CD8-positive, alpha-beta memory T cell (primary cell): ENCODE measurements at places on chromosomes 5 and 9.

- H3K27ac ChIP-seq = no peak overlapping the region
- H3K27me3 ChIP-seq = no peaks in the 10 kb centered on the region
- no peak for DNase-seq
- H3K4me3 ChIP-seq = no peak overlapping the region
Observed at GRCh38 chr5:161278739-161279660, 267.5 kb downstream of the GABRB2 start.

DNA sequence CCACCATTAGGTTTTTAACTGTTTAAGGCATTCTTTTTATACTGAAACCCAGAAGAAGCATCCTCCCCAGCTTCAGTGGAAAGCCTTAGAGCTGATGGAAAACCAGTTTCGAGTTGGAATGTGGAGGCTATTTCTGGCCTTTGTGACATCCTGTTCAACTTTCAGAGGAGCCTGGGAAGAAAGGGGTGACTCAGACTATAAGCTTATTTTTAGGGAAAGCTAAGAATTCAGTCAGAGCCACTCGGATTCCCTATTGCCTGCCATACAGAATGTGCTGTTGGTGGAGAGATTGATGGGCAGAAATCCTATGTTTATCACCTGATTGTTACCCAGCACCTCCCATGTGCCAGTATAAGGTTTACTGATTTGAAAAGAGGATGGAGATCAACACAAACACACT lies 19.8 kb downstream of the PALM2AKAP2 start:
- no peak overlapping the region for H3K4me3 ChIP-seq
- no peaks in the 10 kb centered on the region for H3K4me1 ChIP-seq
- no peak overlapping the region for H3K27ac ChIP-seq
- no peak for DNase-seq
- peaks cover 3% of the 10 kb centered on the region for H3K27me3 ChIP-seq

GRCh38 chr9:24073666-24074065 lies 247.6 kb upstream of the ELAVL2 start:
- no peaks in the 10 kb centered on the region for H3K36me3 ChIP-seq
- H3K27ac ChIP-seq = no peak overlapping the region
- no peak for DNase-seq

GRCh38 chr5:160486573-160486972 lies 64.9 kb downstream of the PTTG1 start:
- peaks cover 18% of the 10 kb centered on the region for H3K4me1 ChIP-seq
- H3K36me3 ChIP-seq = no peaks in the 10 kb centered on the region
- no peaks in the 10 kb centered on the region for H3K27me3 ChIP-seq
- H3K27ac ChIP-seq = peak overlapping the region; percentile 30
- H3K4me3 ChIP-seq = no peak overlapping the region
- no peak for DNase-seq

DNA sequence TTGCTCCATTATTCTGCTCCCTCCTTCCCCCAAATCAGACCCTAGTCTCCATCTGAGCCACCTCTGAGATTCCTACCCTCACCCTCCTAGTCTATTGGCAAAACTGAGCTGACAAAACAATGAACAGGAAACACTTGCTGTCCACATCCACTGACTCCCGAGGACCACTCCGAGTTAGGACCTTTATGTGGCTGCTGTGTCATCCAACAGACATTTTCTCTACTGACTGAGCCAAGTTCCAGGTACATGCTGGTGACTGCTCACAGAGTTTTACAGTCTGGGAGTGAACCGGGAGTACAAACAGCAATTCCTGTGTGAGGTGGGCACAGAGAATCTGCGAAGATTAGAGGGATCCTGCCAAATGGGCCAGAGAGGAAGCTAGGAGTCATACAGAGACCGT lies 39.2 kb downstream of the CFAP90 start:
- H3K27me3 ChIP-seq = peaks cover 4% of the 10 kb centered on the region
- no peak overlapping the region for H3K4me3 ChIP-seq
- H3K4me1 ChIP-seq = no peaks in the 10 kb centered on the region
- no peaks in the 10 kb centered on the region for H3K36me3 ChIP-seq
- DNase-seq = no peak

GRCh38 chr9:121484651-121485446 lies 14.8 kb downstream of the GGTA1 start:
- no peak overlapping the region for H3K27ac ChIP-seq
- H3K36me3 ChIP-seq = no peaks in the 10 kb centered on the region
- H3K27me3 ChIP-seq = peaks cover 5% of the 10 kb centered on the region
- no peak for DNase-seq
- H3K4me1 ChIP-seq = no peaks in the 10 kb centered on the region

GRCh38 chr9:70954126-70954525 lies 167.3 kb downstream of the TRPM3 start:
- H3K27ac ChIP-seq = no peak overlapping the region
- DNase-seq = no peak
- no peaks in the 10 kb centered on the region for H3K27me3 ChIP-seq
- H3K36me3 ChIP-seq = no peaks in the 10 kb centered on the region
- no peak overlapping the region for H3K4me3 ChIP-seq

DNA sequence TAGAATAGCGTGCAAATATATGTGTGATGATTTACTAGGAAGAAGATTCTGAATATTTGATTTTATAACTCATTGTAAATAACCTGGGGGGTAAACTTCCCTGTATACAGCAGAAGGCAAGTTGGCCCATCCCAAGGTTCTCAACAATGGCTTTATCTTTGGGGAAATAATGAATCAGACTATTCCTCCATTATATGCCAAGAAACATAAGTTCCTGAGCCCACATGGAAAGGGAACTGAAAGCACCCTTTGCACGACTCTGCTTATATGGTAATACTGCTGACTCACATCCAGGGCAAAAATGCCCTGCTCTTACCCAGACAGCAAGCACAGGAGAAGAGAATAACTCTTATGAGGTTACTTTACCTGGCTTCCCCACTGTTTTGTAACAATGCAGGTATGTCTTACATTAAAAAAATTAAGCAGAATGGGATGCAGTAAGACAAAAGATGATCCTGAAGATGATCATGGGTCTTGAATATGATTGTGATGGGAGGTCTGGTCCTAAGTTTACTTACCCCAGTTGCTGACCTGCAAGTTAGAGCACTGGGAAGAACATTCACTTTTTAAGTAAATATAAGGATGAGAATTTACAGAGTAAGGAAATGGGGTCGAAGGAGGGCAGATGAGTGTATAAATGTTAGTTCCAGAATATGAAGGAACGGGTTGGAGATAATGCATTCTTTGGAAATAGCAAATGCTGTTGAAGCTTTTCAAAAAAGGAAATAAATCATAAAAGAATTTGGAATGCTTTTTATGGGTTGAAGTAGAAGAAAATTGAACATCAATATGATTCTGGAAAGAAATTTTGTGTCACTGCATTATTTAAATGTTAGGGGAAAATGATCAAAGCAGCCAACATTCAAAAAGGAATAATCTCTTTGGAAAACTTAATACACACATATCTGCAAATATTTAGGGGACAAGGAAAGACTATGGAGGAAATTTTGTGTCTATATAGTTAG lies 428.4 kb upstream of the MPDZ start:
- H3K27me3 ChIP-seq = no peaks in the 10 kb centered on the region
- no peak for DNase-seq
- H3K4me1 ChIP-seq = no peaks in the 10 kb centered on the region
- H3K27ac ChIP-seq = no peak overlapping the region

- H3K36me3 ChIP-seq = no peaks in the 10 kb centered on the region
- DNase-seq = no peak
- peaks cover 20% of the 10 kb centered on the region for H3K4me1 ChIP-seq
- H3K4me3 ChIP-seq = peak overlapping the region; percentile 99
Observed at GRCh38 chr9:129111528-129112151, 425 bp downstream of the PTPA start.

DNA sequence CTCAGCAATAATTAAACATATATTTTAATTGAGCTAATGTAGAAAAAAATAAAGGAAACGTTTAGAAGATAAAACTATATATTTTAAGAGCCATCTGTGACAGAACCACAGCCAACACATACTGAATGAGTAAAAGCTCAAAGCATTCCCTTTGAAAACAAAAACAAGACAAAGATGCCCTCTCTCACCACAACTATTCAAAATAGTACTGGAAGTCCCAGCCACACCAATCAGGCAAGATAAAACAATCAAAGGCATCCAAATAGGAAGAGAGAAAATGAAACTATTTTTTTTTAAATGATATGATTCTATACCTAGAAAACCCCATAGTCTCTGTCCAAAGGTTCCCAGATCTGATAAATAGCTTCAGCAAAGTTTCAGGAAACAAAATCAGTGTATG lies 262.0 kb downstream of the HTR1A start:
- no peaks in the 10 kb centered on the region for H3K36me3 ChIP-seq
- no peaks in the 10 kb centered on the region for H3K4me1 ChIP-seq
- H3K27ac ChIP-seq = no peak overlapping the region
- DNase-seq = no peak
- H3K4me3 ChIP-seq = no peak overlapping the region

GRCh38 chr5:50684721-50685120 lies 18.3 kb downstream of the PARP8 start:
- no peak overlapping the region for H3K27ac ChIP-seq

GRCh38 chr5:1893754-1894153 lies 11.0 kb upstream of the IRX4 start:
- no peak for DNase-seq
- H3K27me3 ChIP-seq = no peaks in the 10 kb centered on the region
- H3K4me1 ChIP-seq = no peaks in the 10 kb centered on the region
- H3K36me3 ChIP-seq = no peaks in the 10 kb centered on the region
- H3K4me3 ChIP-seq = no peak overlapping the region

DNA sequence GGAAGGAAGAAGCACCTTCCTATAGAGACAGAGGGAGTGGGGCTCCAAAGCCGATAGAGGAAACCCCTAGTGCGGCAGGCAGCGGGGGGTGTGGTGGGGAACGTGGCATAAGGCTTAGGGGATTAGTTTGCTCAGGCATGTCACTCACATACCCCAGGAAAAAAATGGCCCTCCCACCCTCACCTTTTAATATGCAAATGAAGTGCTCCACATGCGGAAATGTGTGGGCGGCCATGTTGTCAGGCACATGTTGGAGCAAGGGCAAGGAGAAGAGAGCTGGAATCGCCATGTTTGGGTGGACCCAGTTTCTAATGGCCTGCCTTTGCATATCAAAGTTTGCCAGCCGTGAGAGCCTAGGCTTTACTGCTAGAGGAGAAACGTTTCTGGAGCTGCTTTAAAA lies 758.8 kb downstream of the NR2F1-AS1 start:
- H3K36me3 ChIP-seq = no peaks in the 10 kb centered on the region
- DNase-seq = no peak
- H3K27ac ChIP-seq = no peak overlapping the region

DNA sequence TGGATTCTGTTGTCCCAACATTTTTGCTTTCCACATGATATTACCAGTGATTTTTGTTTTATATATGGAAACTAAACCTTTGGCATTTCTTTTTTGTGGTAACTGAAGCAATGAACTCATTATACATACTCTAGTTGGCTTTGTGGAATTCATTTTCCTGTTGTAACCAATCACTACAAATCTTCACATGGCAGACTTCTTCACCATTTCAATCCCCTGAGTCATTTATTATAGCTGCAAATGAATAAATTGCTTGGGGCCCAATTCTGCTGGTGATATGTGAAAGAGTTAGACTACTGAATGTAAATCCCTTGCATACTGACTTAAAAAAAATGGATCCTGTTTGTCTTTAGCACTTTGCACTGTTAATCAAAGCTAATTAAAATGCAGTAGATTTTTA lies 1709.6 kb upstream of the WWC1 start:
- no peaks in the 10 kb centered on the region for H3K27me3 ChIP-seq
- H3K4me3 ChIP-seq = no peak overlapping the region
- H3K4me1 ChIP-seq = no peaks in the 10 kb centered on the region
- no peak for DNase-seq
- no peak overlapping the region for H3K27ac ChIP-seq

GRCh38 chr9:74493512-74493911 lies 3.6 kb upstream of the RORB start:
- H3K27me3 ChIP-seq = peaks cover 6% of the 10 kb centered on the region
- H3K4me3 ChIP-seq = no peak overlapping the region
- no peak overlapping the region for H3K27ac ChIP-seq
- DNase-seq = no peak
- no peaks in the 10 kb centered on the region for H3K36me3 ChIP-seq
- H3K4me1 ChIP-seq = no peaks in the 10 kb centered on the region

GRCh38 chr9:136363949-136364748 lies 605 bp upstream of the DNLZ start:
- H3K36me3 ChIP-seq = no peaks in the 10 kb centered on the region
- DNase-seq = no peak
- no peak overlapping the region for H3K4me3 ChIP-seq
- H3K4me1 ChIP-seq = peaks cover 5% of the 10 kb centered on the region

GRCh38 chr5:14351086-14351661 lies 208.0 kb downstream of the TRIO start:
- H3K4me3 ChIP-seq = no peak overlapping the region
- no peaks in the 10 kb centered on the region for H3K36me3 ChIP-seq
- no peaks in the 10 kb centered on the region for H3K27me3 ChIP-seq
- no peaks in the 10 kb centered on the region for H3K4me1 ChIP-seq

- DNase-seq = no peak
- H3K27me3 ChIP-seq = no peaks in the 10 kb centered on the region
- H3K36me3 ChIP-seq = no peaks in the 10 kb centered on the region
- H3K27ac ChIP-seq = no peak overlapping the region
Observed at GRCh38 chr5:112068593-112068992, 311.6 kb upstream of the NREP start.

GRCh38 chr5:140005145-140005591 lies 37.9 kb downstream of the NRG2 start:
- H3K27ac ChIP-seq = no peak overlapping the region
- no peak overlapping the region for H3K4me3 ChIP-seq
- peaks cover 8% of the 10 kb centered on the region for H3K27me3 ChIP-seq
- no peak for DNase-seq

GRCh38 chr9:115627511-115627910 lies 509.6 kb upstream of the TNC start:
- no peaks in the 10 kb centered on the region for H3K4me1 ChIP-seq
- no peaks in the 10 kb centered on the region for H3K27me3 ChIP-seq
- DNase-seq = no peak
- no peak overlapping the region for H3K27ac ChIP-seq

DNA sequence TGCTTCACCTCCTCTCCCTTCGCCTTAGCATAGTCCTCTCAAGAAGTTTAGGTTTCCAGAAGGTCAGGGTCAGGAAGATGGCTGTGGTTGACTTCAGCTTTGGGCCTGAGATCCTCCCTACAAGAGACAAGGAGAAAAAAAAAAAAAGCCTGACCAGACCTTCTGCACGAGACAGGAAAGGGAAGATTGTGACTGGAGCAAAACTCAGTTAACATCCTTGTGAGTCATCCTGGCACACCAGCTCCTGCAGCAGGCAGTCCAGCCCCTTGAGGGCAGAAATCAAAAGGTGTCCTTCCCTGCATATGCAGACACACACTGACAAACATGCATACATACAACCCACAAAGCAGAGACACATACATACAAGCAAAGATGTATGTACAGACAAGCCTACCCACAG lies 18.0 kb upstream of the ENHO start:
- H3K27me3 ChIP-seq = no peaks in the 10 kb centered on the region
- H3K4me3 ChIP-seq = no peak overlapping the region
- H3K4me1 ChIP-seq = no peaks in the 10 kb centered on the region
- no peaks in the 10 kb centered on the region for H3K36me3 ChIP-seq
- DNase-seq = no peak

- no peaks in the 10 kb centered on the region for H3K27me3 ChIP-seq
- no peaks in the 10 kb centered on the region for H3K36me3 ChIP-seq
- no peak overlapping the region for H3K4me3 ChIP-seq
- H3K27ac ChIP-seq = no peak overlapping the region
- H3K4me1 ChIP-seq = peaks cover 22% of the 10 kb centered on the region
Observed at GRCh38 chr5:76425928-76426804, 23.1 kb downstream of the IQGAP2 start.
